ENCODE measurements at places on chromosomes 5 and 9. TPM values are rescaled to one million over a fixed set of nuclear protein-coding genes. Genes with fewer than 3 reads are reported as not detected.
A peak's percentile ranks its signal among the peaks of the same experiment; 100 is the strongest.

The IGIP gene
- polyA plus RNA-seq = 0.72 TPM

The KIF12 gene
- polyA plus RNA-seq = 0.15 TPM

The C5orf58 gene
- not detected for polyA plus RNA-seq

The SPATA31E1 gene
- not detected for polyA plus RNA-seq

The MTMR12 gene
- polyA plus RNA-seq = 13.2 TPM

The SLC6A7 gene
- not detected for polyA plus RNA-seq

The SUSD3 gene
- 0.49 TPM for polyA plus RNA-seq

The MAMDC2 gene
- polyA plus RNA-seq = not detected

The PCDHB12 gene
- 1.9 TPM for polyA plus RNA-seq

The PTGES gene
- 3.2 TPM for polyA plus RNA-seq

DNA sequence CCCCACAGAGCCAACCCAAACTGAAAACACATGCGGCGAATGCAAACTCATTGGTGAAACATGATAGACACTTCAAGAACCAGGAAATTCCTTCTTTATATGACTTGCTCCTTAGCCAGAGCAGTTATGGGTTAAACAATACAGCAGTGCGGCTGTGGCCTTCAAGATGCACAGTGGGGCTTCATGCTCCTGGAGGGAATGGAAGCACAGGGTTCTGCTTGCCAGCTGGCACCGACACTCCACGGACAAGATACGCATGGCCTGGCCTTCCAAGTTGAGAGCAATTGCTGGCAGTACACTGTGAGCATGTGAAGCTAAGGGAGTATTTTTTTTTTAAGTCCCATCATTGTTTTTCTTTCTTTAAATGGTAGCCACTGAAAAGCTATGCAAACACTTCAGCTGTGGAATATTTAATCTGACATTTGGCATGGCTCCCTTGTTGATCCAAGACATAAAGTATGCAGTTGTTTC lies 451.6 kb upstream of the CD180 start:
- DNase-seq = no peak

GRCh38 chr5:106392766-106393165 lies 1278.0 kb downstream of the EFNA5 start:
- DNase-seq = no peak

DNA sequence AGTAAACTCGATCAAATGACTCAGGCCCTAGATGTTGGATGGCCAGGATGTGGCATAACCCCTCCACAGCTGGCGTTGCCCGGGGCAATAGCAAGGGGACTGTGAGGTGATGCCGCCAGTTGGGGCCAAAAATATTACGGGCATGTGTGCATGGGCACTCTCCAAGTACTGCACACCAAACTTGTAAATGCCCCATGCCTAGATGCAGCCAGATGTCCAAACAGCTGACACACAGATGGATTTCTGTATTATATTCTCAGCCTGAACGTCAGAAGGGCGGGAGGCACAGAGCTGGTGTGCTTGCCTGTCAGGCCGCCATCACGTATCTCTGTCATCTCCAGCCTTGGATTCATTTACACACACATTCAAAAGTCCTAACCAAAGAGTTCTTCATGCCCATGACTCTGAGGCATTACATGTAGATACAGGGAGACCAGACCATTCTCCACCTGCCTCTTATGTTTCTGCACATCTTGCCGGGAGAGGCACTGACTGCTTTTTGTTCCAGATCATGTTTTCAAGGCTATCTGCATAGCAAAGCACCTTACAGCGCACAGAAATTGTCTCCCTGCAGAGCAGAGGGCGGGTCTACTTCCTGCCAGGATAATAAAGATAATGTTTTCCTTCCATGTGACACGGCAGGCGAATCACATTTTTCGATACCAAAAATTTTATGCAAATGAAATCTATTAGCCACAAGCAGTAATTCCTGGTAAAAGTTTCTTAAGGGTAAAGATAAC lies 200.9 kb upstream of the ADAMTS16 start:
- DNase-seq = peak; percentile 54

GRCh38 chr9:135087489-135087792 lies at the start of gene OLFM1:
Gene OLFM1, plus strand, starts transcription at chr9:135087668. Its CDS starts 322 bp downstream, at chr9:135087990.
- peak; percentile 94 for DNase-seq

GRCh38 chr5:88058625-88059024 lies 210.0 kb downstream of the TMEM161B start:
- no peak for DNase-seq

GRCh38 chr5:124738681-124739633 lies 7.5 kb downstream of the ZNF608 start:
- peak; percentile 81 for DNase-seq

- DNase-seq = peak; percentile 63
Observed at GRCh38 chr9:137034039-137034708, 2.3 kb upstream of the FUT7 start.

DNA sequence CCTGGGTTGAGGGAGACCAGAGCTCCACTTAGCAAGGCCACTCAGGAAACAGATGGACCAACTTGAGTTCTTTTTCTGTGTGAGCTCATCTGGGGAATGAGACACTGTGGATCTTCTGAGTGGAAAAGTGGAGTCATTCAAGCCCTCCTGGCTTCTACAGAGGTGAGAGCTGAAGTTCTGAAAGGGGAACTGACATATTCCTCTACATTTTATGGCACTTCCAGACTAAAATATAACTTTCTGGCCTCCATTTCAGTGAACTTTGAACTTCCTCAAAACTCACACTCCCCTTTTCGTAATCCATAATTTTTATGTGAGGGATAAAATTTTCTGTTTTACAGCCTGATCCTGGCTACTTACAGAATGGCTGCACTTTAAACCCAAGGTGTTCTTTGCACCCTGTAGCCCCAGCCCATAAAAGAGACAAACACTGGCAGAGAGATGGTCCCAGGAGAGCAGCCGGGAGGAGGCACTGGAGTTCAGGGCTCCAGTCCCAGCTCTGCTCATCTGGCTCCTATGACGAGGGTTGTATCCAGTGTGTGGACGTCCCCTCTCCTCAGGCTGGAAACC lies 10.8 kb downstream of the SPAAR start:
- no peak for DNase-seq

DNA sequence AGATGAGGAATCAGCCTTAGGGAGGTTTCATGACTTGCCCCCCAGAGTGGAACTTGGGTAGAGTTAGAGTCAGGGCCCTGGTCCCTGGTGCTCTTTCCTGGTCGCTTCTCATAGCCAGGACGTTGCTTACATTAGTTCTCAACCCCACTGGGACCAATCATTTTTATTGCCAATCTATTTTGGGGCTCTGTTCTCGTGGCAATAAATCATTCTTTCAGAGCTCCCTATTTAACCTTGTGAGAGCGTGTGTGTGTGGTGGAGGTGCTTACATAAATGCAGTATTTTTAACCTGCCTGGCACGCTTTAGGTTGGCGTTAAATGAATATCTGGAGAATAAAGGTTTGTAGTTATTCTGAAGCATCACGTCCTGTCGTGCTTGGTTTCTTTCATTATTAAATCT lies 4.1 kb downstream of the TRIO start:
- no peak for DNase-seq

DNA sequence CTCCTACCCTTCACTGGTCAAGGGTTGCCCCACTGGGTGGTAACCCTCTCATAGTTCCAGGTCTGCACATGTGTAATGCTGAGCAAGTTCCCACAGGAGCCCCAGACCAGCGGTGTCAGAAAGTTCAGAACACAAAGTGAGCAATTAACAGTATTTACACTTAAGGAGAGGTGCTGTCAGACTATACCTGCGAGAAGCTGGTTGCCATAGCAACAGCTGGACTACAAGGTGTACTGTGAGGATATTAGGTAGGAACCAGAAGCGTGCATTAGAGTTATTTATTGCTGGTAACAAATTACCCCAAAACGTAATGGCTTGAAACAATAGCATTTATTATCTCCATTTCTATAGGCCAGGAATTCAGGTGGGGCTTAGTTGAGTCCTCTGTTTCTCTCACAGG lies 317.0 kb upstream of the RPS23 start:
- DNase-seq = no peak

GRCh38 chr5:177093082-177093712 lies 6.5 kb downstream of the FGFR4 start:
- no peak for DNase-seq

GRCh38 chr9:794386-794785 lies 47.1 kb upstream of the DMRT1 start:
- DNase-seq = no peak

DNA sequence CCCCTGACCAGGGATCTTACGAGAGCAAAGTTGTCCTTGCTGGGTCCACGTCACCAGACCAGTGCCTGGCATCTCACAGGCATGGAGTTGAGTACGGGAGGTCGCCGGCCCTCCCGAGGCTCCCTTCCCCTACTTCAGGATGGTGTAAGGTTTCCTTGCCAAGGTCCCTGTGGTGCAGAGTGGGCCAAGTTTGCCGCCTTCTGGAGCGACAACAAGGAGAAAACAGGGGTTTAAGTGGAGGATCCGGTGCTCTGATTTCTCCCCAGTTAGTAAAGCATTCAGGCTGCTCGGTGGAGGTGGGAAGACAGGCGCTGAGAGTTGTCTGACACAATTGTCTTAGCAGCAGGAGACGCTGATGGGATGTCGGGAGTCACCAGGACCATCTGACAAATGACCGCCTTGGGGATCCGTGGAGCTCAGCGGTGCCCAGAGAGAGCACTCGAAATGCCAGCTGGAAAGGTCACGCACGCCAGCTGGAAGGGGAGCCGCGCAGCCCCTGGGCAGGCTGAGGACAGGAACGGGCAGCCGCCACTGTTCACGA lies 37.3 kb downstream of the ADAMTS2 start:
- DNase-seq = no peak

DNA sequence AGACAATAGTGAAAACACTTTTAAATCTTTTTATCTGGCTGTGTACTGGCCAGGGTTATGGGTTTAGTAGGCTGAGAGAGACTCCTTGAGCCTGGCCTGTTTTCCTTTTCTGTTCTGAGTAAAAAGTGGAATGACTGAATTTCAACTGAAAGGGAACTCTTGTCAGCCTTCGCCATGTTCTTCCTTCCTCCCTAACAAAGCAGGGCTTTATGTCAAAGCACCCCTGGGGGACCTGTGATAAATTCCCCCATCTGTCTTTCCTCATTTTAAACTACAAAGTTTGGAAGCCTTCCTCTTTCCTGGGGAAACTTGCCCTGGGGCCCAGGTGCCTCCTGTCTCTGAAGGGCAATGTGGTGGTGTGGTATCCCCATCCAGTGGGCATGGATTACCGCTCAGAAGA lies 29.7 kb downstream of the LARP1 start:
- DNase-seq = no peak

GRCh38 chr9:34475097-34475496 lies 16.5 kb downstream of the DNAI1 start:
- DNase-seq = no peak

- no peak for DNase-seq
Observed at GRCh38 chr5:169185626-169186025, 115.3 kb downstream of the SLIT3 start.

DNA sequence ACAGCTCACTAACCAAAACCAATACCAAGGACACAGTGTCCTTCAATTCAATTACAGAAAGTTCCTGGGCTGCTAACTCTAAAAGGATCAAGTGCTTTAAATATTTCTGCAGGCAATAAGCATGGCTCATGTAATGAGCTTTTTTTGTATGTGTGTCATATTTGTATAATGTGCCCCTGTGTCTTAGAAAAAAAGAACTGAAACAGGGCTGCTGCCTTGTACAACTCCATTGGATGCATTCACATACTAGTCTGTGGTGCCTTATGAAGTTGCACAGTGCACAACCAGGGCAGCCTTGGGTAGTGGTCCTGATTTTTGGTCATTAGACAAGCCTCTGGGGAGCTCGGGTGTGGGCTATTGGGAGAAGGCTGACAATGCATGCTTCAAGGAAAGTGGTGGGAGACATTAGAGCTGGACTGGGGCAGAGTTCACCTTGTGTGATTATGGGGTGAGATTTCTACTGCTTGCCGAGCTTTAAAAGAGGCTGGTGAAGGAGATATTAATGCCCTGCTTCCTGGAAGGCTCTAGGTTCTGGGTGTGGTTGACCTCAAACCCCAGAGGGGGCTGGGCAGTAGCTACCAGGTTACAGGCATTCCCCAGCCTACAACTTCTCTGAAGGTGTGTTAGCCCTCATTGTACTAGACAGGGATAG lies 3.6 kb upstream of the CPEB4 start:
- DNase-seq = no peak

DNA sequence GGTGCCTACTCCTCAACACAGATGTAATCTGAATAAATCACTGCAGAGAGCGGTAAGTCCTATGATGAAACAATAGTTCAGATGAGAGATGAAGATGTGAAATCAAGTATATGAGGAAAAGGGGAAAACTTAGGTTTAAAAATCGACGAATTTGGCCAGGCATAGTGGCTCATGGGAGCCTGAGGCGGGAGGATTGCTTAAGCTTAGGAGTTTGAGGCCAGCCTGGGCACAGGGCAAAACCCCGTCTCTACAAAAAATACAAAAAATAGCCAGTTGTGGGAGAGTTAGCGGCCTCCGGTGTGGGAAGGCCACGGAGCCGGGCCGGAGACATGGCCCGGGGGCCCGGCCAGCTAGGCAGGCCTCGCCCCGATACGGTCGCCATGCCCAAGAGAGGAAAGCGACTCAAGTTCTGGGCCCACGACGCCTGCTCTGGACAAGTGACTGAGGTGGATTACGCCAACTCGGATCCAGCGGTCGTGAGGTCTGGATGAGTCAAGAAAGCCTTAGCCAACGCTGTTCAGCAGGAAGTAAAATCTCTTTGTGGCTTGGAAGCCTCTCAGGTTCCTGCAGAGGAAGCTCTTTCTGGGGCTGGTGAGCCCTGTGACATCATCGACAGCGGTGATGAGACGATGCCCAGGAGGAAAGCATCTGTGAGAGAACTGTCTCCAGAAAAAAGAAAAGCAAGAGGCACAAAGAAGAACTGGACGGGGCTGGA lies 62.8 kb upstream of the SUB1 start:
- DNase-seq = no peak

GRCh38 chr9:19551124-19551929 lies 142.5 kb downstream of the ACER2 start:
- no peak for DNase-seq

All from SK-N-SH (cell line).